ENCODE measurements at places on chromosomes 4 and X.

DNA sequence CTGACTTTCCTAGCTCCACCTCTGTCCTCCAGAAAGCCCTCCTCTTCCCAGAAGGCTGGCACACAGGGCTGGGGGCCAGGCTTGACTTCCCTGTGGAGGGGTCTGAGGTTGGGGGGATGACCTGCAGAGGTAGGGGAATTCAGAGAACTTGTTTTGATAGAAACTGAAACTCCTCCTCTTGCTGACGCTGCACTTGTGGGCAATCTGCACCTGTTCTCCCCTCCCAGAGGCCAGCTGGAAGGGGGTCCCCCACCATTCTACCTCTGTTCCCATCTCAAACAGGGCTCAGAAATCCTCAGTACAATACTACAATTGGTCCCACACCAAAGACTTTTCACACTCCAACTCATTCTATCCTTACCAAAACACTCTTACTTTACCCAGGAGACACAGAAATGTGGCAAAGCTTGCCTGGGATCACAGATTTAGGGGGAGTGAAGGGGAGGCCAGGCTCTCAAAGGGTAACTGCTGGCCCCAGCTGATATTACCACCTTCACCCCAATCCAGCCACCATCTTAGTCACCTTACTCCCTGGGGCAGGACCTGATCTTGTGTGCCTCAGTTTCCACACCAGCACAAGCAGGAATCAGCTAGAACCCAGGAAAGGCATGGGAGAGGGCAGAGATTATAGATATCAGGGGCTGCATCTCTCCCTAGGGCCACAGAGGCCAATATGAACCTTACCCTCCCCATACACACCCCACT lies 18.5 kb downstream of the OTUD5 start:
- DNase-seq, result peak; percentile 48

GRCh38 chr4:74583089-74583700 lies 138.3 kb downstream of the AREG start:
- DNase-seq, result no peak

DNA sequence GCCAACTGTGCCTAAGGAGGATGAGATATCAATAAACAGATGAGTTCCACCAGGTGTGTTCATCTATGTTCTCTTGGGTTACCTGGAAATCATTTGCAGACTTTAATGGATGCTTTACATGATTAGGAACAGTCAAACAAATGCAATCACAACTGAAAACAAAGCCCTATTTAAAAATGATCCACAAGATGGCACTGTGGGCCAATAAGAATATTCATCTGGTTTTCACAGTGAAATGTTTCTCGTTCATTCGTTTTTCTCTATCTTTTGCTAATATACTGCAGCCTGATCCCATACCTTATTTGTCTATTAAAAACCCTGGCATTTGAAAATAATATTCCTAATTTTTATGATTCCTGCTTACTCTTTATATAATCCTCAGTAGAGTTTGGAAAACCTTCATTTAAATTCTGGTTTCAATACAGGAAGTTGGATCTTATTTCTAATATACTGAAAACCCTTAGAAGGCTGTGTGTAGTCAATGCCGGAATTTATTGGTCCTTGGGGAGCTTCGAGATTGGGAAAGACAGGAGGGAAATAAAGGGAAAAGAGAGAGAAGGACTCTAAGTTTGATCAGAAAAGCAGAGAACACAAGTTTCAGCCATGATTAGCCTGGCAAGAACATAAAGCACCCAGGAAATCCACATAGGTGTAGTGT lies 63.8 kb upstream of the TAPT1 start:
- DNase-seq, result no peak

GRCh38 chr4:156929386-156930105 lies 42.1 kb downstream of the PDGFC start:
- no peak for DNase-seq

- DNase-seq, result no peak
Observed at GRCh38 chr4:78799551-78800495, 23.7 kb downstream of the BMP2K start.

DNA sequence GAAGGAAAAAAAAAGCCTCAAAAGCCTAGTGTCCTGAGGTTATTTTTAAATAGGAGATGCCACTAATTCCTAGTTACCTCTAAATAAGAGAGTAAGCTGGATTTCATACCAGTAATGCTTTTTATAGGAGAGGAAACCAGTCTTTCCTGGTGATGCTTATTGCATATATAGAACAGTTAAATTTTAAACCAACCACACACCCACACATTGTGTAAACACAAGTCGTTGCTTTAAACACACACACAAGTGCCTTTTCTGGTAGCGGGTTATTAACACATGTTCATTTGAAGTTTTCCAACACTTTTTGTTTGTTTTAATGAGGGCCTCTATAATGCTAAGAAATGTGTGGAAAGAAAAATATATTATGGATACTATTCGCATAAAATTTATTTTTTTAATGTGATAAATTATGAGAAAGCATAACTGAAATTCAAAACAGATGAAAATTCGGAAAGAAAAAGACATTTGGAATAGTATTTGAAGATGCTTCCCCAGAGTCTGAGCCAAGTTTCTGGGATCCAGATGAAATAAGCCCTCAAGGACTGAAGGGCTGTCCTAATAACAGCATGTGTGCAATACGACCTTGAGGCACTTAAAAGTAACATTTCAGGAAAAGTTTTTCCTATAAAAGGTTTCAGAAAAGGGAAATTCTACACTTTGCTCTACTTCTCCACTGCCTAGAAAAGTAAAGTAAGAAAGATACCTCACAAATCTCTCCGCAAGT lies 2.0 kb downstream of the ANTXR2 start:
- no peak for DNase-seq

GRCh38 chr4:29043411-29043810 lies 1676.8 kb upstream of the PCDH7 start:
- no peak for DNase-seq

DNA sequence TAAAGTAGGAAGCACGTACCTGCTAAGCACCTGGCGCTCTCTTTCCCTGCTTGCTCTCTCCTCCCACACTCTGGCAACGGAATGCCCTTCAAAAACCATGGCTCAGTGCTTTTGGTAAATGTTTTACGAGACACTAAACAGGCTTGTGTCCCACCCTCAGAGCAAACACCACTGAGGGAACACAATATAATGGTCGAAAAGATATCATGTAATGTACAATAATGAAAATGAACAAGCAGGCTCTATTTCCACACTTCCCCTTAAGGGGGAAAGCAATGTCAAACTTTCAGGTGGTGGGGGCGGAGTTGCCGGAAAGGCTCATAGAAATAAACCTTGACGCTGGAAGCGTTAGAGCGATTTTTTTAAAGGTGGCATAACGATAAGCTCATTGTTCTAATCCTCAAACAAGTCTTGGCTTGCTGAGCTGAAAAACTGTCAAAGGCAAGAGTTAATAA lies 115.1 kb downstream of the RBM47 start:
- no peak for DNase-seq

- DNase-seq, result no peak
Observed at GRCh38 chrX:97123001-97123400, 239.3 kb downstream of the RPA4 start.

DNA sequence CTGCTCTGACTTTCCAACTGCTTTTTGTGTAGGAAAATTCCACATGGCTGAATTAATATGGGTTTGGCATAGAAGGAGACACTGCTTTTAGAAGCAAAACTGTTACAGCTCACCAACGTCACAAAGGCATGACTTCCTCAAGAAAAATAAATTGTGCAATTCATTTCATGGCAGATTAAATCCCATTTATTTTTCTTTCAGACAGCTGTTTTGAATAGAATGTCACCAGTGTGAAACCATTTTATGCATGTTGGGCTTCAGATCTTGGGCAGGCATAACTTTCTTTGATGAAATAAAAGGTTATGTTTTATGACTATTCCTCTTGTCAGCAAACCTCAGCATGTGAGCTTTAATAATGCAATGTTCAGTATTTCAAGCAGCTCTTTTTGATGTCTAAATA lies 542.8 kb downstream of the GALNTL6 start:
- DNase-seq, result no peak

GRCh38 chr4:5051278-5052203 lies at the start of gene STK32B:
Gene STK32B (plus strand): TSS chr4:5051480.
- DNase-seq, result no peak

- peak; percentile 69 for DNase-seq
Observed at GRCh38 chrX:131729295-131729694, 185.4 kb downstream of the OR13H1 start.

GRCh38 chr4:174538876-174539250 lies 16.6 kb upstream of the HPGD start:
- no peak for DNase-seq

- no peak for DNase-seq
Observed at GRCh38 chr4:17817027-17817426, 6.2 kb downstream of the NCAPG start.

DNA sequence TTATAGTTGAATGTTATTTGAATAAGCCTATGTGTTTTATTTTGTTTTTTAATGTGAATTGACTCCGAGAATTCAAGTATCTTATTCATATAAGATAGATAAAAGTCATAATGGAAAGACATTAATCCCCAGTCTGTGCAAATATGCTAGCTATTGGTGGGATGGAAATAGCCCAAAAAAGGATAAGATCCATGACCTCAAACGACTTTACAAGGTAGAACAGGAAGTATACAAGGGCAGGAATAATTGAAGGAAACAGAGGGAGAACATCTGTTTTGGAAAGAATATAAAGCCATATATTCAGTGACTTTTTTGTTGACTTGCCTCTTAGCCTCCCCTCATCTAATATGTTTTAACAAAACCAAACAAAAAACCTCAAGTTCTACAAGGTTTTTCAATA lies 9.0 kb downstream of the ABCE1 start:
- DNase-seq, result no peak

- DNase-seq, result no peak
Observed at GRCh38 chrX:4028151-4028550, 314.7 kb upstream of the PRKX start.

DNA sequence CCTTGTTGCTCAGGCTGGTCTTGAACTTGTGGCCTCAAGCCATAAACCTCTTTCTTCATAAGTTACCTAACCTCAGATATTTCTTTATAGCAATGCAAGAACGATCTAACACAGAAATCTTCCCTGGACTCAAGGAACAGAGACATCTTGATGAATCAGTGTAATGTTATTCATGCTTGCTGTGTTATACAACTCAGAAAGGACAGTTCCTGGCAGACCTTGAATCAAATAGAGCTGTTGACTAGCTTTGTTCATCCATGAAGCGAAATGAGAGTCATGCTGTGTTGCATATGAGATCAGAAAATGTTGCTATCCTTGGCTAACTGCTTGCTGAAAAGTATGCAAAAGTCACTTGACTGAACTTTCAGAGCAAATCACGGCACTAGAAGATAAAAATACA lies 72.6 kb upstream of the ARHGAP24 start:
- DNase-seq, result no peak

GRCh38 chrX:154516656-154517100 lies 646 bp upstream of the FAM3A start:
- DNase-seq, result no peak

DNA sequence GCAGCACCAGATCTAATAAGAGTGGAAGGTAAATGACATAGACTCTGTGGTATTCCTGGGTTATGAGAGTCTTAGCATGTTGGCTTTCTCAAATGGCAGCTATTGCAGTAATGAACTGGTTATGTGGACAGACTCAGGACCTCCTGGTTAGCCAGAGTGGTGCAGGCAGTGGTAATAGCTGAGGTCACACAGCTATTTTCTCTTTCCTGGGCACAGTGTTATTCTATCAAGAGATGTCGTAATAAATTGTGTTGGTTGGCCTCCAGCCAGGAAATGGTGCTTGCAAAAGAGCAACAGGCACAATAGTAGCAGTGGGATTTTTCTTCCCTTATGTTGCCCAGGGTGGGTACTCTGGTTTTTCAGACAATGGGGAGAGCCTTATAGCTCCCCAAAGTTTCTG lies 279.2 kb upstream of the FGF16 start:
- DNase-seq, result no peak

DNA sequence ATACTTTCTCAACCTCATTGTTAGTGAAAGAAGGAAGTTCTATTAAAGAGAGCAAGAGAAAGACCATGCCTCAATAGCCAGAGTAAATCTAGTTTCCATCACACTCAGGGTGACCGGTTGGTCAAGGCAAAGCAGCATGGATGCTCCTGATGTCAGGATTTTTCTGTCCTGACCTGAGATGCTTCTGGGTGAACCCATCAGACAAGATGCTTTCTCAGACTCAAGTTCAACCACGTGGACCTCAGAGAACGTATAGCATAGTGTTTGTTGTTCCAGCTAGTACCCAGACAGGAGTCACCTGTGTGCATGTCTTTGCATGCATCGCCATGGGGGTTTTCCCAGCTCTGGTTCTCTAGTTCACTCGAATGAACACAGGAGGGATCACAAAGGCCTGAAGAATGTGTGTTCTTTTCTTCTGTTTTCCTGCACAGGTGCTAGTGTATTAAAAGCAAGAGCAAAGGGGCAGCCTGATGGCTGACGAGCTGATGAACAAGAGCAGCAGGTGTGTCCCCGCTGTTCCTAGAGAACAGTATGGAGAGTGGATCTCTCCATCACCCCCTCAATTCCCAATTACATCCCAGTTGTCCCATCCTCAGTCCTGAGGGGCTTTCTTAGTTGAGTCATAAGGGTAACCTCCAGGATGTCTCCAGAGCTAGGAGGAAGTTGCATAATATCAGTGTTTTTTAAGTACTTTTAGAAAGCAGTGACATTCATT lies 110.5 kb upstream of the ENPP6 start:
- DNase-seq, result no peak

- DNase-seq, result no peak
Observed at GRCh38 chr4:135429528-135429927, 1227.9 kb upstream of the PABPC4L start.

GRCh38 chr4:160983035-160983434 lies 1180.8 kb downstream of the FSTL5 start:
- no peak for DNase-seq

DNA sequence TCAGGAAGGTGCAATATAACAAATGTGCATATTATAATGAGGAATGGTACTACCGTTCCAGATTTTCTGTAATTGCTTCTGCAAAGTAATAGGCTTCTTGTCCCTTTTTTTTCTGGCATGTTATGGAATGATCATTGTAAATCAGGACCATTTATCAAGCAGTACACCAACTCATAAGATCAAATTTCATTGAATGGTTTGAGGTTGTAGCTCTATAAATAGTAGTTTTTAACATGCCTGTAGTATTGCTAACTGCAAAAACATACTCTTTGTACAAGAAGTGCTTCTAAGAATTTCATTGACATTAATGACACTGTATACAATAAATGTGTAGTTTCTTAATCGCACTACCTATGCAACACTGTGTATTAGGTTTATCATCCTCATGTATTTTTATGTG lies 12.6 kb downstream of the IBSP start:
- no peak for DNase-seq

DNA sequence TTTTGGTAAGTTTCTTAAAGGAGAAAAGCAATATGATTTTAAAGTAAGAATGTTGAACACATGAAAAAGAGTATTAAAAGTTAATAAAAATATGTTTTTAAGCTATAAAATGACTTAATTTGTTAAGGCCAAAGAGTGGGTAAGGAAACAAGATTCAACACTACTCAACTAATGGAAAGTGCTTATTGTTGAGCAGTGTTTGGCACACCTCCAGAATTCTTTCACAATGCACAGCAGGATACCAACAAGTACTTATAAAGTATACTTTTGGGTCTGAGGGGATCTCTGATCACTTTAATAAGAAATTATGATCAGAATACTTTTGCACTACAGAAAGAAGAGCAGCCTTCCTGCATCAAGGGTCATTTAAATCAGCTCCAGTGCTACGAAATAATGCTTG lies 5.9 kb downstream of the LAMP2 start:
- DNase-seq, result no peak

Data from T-helper 9 cell (primary cell).